ENCODE measurements at places on chromosomes 16 and 17. TPM values are rescaled to one million over a fixed set of nuclear protein-coding genes. Genes with fewer than 3 reads are reported as not detected.
A peak's percentile ranks its signal among the peaks of the same experiment; 100 is the strongest.

DNA sequence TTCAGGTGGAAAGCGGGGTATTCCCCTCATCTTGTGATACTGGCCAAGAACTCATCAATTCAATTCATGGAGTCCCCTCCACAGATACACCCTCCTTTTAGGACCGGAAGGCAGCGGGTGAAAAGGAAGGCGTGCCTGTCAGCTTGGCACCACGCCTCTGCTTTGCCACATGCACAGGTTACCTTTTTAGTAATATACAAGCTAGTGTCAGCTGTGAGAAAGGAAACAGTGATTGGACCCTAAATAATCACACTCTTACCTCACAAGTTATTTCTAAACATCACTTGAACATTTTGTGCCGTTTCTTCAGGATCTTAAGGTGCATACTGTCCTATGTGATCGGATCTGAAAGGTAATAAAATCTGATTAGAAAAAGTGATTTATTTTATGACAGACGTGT lies 15.7 kb downstream of the ZDHHC7 start:
- DNase-seq = no peak

- no peak for DNase-seq
Measured at GRCh38 chr16:66084306-66084705, 282.2 kb upstream of the CDH5 start.

- DNase-seq = peak; percentile 74
Measured at GRCh38 chr16:66272461-66272860, 94.0 kb upstream of the CDH5 start.

- DNase-seq = no peak
Measured at GRCh38 chr17:68325961-68326360, 34.7 kb downstream of the ARSG start.

The CALB2 gene
- total RNA-seq = 1.1 TPM

The CEP131 gene
- total RNA-seq = 8.7 TPM

DNA sequence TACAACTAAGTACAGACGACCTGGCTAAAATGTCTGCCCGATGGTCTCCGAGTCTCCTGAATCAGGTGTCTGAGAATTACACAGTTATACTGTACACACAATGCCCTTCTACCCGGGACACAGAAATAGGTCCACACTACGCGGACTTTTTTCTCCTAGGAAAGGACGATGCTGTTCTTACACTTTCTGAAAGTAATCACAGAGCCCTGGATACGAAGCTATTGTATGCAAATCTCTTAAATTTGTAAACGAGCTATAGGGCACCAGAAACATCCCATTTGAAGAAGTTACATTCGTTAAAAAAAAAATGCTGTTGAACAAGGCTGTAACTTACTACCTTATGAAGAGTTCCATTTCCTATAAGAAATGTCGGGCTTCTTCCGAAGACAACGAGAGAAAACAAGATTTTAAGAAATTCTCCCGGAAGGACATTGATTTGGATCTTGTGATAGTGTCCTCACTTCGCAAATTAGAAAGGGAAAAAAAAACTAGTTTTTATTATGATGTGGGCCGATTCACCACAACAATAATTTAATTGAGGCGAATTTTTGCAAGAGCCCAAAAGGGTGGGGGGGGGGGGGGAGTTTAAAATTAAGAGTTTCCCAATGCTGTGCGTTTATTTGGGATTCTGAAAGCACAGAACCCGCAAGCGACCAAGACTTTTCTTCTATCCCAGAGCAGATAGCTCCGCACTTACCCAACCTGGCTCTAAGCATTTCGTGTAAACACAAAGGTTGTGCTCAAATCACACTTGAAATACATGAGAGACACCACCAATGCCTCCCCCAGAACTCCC lies 1.5 kb upstream of the SOX9 start:
- DNase-seq = no peak

DNA sequence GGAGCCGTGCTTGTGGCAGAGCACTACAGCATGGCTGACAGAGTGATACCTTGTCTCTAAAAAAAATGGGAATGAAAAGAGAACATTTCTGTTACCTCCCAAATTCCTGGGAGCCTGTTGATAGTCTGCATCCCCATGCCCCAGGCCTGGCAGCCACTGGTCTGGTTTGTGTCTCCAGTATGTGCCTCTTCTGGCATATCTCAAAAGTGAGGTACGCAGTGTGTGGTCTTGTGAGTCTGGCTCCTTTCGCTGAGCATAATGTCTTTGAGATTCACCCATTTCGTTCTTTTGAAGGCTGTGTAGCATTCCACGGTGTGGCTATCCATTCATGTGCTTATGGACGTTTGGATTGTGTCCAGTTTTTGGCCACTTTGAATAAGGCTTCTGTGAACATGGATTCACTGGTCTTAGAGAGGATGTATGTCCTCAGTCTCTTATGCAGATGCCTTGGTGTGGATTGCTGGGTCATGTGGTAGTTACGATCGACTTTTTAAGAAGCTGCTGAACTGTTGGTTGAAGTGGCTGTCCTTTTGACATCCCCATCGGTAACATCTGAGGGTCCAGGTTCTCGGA lies 39.1 kb downstream of the PRMT7 start:
- no peak for DNase-seq

The MRPL12 gene
- total RNA-seq = 6.2 TPM

The MAP2K6 gene
- 2.5 TPM for total RNA-seq

The CD300C gene
- total RNA-seq = under 0.01 TPM

DNA sequence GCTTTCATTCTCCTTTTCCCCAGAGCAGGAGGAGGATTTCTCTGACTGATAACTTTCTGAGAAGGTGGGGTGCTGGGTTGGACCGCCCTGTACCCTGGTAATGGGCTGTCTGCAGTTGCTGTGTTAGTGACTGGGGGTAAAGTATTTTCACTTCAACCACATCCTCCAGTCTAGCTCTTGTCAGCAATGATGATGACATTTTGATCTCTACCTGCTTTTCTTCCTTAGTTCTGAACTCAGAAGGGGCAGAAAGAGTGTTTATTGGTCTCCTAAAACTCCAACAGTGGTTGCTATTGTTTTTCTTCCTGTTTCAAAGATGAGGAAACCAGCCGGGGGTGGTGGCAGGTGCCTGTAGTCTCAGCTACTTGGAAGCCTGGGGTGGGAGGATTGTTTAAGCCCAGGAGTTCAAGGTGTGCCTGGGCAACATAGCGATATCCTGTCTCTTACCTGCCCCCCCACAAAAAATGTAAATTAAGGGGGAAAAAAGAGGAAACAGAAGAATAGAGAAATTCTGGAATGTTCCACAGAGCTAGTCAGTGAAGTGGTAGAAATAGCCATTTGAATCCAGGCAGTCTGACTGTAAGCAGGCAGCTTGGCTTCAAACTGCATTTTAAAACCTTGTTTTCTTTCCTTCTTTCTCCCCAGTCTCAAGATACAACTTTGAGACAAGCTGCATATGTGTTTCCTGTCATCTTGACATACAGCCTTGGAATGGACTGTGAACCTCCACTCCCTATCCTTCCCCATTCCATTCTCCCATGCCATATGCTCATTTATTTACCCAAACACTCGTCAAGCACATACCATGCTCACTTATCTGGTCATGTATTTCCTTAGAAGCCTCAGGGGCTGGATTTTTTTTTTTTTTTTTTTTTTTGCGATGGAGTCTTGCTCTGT lies 3.3 kb upstream of the N4BP1 start:
- peak; percentile 65 for DNase-seq

The SLC16A13 gene
- 1.4 TPM for total RNA-seq

The CPD gene
- total RNA-seq = 146 TPM

GRCh38 chr17:77924757-77925336 lies 33.7 kb upstream of the TNRC6C start:
- peak; percentile 90 for DNase-seq

DNA sequence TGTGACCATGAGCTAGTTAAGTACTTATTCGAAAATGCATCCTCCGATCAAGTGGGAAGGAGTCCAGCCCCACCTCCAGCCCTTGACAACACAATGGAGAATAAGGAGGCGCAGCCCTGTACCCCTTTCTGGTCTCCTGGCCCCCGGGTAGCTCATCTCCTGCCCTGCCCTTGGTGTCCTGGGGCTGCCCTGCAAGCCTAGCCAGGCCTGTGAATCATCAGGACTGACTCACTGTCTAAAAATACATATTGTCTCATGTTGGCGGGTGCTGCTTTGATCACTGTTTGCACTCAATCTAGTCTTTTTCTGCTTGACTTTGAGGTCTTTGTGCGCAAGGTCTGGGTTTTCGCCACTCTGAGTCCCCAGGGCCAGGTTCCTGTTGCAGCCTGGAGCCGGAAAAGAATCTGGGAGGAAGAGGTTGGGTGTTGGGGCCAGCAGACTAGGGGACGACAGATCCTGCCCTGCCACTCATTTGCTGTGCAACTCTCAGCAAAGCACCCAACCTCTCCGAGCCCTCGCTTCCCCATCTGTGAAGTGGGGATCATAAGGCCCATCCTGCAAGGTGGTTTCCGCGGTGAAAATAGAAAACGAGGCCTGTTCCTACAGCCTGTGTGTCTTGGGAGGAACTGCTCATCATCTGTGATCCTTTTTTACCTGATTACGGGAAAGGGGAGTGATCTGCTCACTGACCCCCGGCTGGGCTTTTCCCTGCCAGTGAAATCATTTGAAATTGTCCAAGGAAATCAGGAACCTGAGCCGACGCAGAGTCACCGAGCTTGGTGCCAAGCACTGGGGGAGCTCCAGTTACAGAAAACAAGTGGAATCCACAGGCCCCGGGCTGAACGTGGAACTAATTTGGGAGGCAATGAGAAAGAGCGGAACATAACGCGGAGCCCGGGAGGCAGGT lies 230.4 kb downstream of the PARN start:
- DNase-seq = peak; percentile 80

DNA sequence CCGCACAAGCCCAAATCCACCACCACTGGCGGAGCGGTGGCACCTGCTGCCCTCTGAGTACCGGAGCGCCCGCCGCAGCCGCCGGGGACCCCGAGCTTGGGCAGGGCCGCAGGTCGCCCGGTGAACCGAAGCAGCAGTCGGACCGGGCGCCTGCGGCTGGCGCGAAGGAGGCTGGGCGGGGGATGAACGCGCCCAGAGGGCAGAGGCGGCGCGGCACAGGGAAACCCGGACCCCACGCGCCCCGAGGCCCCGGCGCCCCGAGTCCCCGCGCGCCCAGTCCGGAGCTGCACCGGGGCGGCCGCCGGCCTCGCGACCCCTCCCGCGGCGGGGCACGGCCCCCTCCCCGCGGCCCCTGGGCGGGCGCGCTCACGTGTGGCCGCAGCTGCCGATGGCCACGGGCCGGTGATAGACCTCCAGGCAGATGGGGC lies 393 bp downstream of the RNF166 start:
- DNase-seq = peak; percentile 93

GRCh38 chr16:66035096-66035495 lies 331.4 kb upstream of the CDH5 start:
- no peak for DNase-seq

DNA sequence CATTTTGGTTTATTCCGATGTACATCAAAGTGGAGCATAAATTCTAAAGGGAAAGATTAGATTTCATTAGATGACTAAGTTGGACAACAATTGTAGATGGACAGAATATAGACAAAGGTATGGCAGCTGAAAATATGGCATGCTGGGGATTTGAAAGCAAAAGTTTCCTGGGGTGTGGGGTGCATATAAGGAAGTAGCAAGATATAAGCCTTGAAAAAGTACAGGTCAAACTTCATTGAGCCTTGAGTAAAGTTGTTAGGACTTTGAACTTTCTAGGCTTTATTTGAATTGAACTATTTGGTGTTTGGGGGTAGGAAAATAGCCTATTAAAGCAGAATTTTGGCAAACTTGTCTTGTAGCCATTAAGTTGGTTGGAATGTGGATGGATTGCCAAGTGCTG lies 75.8 kb upstream of the KCNJ16 start:
- no peak for DNase-seq

The KRTAP4-4 gene
- total RNA-seq = not detected

GRCh38 chr17:49734515-49735490 lies 27.0 kb upstream of the SLC35B1 start:
- DNase-seq = no peak

DNA sequence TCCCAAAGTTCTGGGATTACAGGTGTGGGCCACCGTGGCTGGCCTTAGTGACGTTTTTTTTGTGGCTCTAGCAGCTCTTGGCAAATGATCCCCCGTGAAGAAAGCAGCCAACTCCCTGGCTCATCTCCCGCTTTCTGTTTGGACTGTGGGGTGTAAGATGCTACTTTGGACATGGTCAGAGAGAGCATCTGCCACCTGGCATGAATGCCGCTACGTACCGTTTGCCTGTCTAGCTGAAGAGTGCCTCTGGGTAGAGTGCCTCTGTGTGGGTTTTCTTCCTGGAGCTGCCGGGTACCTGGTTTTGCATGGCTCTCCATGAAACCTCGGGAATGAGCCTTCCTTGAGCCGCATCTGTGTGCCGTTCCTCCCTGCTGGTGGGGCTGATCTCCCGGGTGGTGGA lies 34.3 kb downstream of the NDEL1 start:
- DNase-seq = no peak

DNA sequence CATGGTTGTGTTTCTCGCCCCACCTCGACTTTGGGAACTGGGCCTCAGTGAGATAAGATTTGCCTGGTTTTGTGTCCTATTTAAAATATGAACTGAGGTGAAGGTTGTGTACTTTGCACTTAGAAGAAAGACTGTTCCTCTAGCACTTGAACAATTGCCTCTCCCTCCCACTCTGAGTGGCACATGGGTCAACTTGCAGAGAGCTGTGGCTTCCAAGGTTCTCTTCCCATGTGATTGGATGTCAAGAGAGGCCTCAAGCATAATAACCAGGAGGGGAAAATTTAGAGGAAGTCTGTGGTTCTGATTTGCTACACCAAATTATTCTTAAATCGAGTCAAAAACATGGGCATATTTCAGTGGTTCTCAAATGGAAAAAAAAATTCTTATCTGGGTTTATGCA lies 329.2 kb downstream of the HS3ST3B1 start:
- DNase-seq = no peak

- no peak for DNase-seq
Measured at GRCh38 chr17:29544066-29544465, 22.8 kb downstream of the ABHD15 start.

GRCh38 chr16:30084816-30085159 lies 6.9 kb downstream of the TBX6 start:
- DNase-seq = peak; percentile 82

DNA sequence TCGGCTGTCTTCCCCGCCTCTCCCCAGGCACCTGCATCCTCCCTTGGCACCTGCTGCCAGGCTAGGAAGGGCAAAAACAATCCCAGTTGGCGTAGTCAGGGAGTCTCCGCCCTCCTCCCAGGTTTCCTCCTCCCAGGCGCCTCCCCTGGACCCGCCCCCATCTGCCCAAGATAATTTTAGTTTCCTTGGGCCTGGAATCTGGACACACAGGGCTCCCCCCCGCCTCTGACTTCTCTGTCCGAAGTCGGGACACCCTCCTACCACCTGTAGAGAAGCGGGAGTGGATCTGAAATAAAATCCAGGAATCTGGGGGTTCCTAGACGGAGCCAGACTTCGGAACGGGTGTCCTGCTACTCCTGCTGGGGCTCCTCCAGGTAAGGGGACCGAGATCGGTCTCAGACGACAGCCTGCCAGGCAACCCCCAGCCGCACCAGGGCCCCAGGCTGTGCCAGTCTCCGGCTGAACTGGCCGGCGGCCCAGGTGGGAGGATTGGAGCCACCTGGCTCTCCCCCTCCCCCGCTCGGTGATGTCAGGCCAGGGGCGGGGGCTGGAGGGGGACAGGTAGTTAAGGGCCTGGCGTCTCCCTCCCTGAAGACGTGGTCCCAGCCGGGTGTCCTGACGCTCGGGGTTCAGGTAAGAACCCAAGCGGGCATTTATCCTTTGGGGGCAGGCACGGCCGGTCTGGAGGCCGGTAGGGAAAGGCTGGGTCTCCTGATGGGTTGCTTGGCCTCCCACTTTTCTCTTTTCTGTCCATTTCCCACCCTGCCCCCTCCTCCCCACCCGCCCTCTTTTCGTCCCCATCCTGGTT lies at the start of gene GRB7:
Gene GRB7 (plus strand): TSS at position 179 of the 808 bp plus-strand sequence. CDS start 4,364 bp downstream, outside the sequence.
- peak; percentile 90 for DNase-seq

GRCh38 chr16:16004314-16004749 lies 54.9 kb downstream of the ABCC1 start:
- peak; percentile 96 for DNase-seq
